Stimulated activated CD4-positive, alpha-beta T cell treated with anti-CD3 and anti-CD28 coated beads, Interleukin-1b, Interleukin-23, amount 100 ng/mL, for 24 hours (primary cell): ENCODE measurements at places on chromosomes 16 and 17.

GRCh38 chr17:75398279-75398678 is 7.2 kb downstream of the GRB2 start:
- no peak for DNase-seq

GRCh38 chr17:30323895-30324319 is 9.9 kb downstream of the TMIGD1 start:
- DNase-seq, result no peak

- no peak for DNase-seq
Observed at GRCh38 chr16:23214796-23215195, 32.3 kb downstream of the SCNN1G start.

GRCh38 chr17:17361867-17362539 is 58.8 kb downstream of the NT5M start:
- DNase-seq, result no peak

- no peak for DNase-seq
Observed at GRCh38 chr17:74840989-74841666, 18.6 kb downstream of the GRIN2C start.

DNA sequence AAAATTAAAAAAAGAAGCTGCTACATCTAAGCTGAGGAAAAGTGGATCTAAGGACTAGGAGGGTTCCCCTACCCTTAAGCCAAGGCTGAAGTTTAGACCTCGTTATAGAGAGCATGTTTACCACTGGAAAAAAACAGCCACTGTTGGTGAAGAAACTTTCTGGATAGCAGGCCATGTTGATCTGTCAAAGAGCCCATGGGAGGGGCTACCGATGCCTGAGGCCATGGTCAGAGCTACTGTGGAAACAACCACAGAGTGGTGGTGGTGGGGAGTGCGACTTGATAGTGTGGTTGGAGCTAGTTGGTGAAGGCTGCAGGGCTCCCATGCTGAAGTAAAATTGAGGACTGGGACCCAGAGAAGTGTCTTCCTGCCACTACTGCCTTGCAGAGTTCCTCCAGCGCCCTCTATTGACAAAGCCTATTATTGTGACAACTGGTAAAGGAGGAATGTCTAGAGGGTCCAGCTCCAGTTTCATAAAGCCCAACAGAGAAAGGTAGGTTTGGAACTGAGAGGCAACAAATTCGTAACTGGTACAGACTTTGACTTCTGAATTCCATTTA is 12.7 kb upstream of the FAM20A start:
- DNase-seq, result no peak

GRCh38 chr16:66441586-66442375 is 14.7 kb downstream of the BEAN1 start:
- DNase-seq, result no peak

DNA sequence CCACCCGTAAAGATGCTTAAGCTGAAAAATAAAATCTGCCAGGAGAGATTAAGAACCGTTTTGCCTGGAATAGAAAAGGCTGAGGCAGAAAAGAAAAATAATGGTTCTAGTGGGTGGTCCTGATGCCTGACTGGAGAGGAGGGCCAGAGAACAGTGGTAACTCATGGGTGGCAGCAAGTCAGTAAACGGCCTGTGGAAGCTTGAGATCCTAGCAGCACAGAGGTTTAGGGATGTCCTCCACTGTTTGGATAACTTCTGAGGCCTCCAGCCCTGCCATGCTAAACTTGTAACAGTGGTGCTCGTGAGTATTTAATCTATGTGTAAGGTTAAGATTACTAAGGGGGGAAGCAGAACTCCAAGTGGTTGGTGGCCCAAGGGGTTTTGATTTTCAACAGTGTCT is 21.2 kb upstream of the PHAF1 start:
- no peak for DNase-seq

DNA sequence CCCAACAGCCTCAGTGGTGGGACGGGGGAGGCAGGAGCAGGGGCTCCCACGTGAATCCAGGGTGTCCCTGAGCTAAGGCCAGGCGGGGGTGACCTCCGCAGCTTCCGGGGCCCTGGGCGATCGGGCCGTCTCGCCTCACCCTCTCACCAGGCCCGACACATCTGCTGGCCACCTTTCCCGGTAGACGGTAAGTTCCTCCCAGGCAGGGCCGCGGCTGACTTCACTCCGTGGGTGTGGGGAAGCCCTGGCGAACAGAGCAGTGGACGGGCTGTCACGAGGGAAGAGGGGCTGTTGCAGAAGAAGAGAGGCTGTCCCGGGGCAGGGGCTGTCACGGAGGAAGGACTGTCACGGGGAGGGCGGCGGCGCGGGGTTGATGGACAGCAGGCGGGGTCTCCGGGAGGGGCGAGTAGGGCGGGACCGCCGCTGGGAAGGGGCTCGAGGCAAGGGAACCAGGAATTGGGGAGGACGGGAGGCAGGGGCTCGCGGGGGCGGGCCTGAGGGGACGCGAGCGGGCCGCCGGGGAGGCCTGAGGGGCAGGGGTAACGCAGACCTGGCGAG is 498 bp downstream of the PKMYT1 start:
- DNase-seq, result no peak

DNA sequence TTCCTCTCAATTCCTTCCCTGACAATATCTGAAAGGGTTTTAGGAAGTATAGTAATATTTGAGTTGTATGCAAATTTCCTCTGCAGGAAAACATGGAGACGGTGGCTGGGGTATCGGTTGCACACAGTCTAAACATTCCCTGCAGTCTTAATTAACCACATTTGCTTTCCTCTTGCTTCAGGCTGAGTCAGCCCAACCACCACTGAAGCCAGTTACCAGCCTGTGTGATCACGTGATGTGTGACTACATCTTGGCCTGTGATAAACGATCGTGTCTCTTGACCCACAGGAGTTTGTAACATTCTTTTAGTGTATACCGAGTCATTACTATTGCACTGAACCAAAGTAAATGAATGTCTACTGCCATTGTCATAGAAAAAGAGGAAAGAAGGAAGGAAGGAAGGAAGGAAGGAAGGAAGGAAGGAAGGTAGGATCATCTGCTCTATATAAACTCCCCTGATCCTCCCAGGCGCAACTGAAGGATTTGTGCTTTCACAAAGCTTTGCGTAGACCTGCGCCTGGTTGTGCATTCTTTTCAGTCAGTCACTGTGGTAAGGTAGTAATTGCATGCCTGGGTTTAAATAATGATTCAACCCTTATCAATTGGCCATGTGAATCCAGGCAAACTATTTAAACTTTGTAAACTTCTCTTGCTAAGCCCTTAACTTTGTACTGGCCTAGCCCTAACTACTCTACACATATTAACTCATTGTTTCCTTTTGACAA is 280.6 kb upstream of the SALL1 start:
- DNase-seq, result no peak

DNA sequence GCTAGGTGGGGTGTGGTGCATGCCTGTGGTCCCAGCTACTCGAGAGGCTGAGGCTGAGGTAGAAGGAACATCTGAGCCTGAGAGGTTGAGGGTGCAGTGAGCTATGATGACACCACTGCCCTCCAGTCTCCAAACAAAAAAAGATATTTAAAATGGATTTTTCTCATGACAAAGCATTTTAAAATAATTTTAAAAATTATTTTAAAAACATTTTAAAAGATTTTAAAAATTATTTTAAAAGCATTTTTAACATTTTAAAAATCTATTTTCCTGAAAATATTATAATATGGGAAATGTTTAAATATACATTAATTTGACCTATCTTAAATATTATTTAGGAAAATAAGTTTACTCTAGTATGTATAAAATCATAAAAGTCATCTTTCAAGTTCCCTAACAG is 26.8 kb downstream of the MED13 start:
- DNase-seq, result no peak

GRCh38 chr16:57870753-57871454 is 68.6 kb upstream of the KIFC3 start:
- DNase-seq, result no peak

DNA sequence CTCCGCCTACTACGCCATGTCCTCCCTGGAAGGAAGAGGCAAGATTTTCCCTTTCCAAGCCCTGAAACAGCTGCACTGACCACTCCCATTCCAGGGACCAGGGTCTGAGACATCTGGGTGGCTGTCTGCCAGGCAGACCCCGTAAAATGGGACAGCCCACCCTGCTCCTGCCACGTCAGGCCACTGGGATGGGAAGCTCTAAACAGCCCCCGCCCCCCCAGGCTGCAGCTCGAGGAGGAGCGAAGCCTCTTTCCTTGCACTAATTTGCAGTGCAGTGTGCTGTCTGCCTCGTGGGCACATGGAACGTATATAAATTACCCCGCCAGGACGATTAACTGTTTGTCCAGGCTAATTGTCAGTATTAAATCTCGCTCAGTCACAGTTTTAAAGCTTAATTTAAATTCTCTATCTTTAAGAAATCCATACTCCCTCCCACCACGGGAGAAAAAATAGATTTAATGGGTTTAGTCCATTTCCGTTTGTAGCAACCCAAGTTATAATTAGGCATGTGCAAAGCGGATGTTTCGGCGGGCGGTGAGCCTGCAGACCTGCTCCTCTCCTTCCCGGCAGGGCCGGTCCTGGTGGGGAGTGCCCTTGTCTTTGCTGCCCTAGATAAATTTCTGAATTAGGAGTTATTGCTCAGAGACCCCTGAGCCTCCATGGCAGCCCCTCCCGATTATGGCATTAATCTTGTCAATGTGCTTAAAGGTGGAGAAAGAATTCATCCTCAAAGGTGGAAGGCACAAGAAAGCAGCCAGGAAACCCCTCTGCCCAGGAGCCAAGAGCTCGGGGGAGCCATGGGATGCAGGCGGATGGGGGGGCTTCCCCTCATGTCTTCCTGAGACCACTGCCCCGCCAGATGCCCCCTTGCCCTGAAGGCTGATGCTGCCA is 268.0 kb upstream of the TNRC6C start:
- DNase-seq, result no peak

GRCh38 chr17:2214929-2215615 is 88.5 kb downstream of the SMG6 start:
- no peak for DNase-seq

- no peak for DNase-seq
Observed at GRCh38 chr17:43405861-43406260, 7.1 kb downstream of the ARL4D start.

DNA sequence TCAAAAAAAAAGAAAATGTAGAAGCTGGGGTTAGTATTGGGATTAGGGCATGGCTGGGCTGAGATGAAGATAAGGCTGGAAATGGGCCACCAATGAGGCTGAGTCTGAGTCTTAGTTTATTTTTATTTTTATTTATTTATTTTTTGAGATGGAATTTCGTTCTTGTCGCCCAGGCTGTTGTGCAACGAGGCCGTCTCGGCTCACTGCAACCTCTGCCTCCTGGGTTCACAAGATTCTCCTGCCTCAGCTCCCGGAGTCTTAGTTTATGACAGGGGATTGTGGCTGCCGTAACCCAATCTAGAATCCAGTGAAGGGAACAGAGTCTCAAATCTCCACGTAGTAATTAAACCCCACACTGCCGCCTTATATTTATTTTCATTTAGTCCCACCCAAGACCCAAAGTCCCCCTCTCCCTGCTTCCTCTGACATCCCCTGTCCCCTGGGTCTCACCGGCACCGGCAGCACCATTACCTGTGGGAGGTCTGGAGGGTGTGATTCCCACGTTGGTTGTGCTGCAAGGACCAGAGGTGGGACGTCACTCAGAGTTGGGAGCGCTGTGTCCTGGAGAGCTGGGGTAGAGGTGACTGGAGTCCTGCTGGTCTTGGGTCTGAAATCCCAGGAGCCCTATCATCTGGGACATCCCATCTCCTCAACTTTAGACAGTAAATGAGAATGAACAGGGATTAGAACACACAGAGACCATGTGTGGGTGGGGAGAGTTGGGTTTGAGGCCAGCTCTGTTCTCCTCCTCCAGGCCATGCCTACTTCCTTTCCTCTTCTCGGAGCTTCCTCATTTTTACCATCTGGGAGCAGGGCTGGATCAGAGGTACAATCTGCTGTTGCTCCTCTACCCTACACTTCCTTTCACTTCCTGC is at the start of gene CLEC10A:
Gene CLEC10A, minus strand, starts transcription at position 671 of the 875 bp plus-strand sequence. CDS start 1,439 bp downstream, outside the sequence.
- DNase-seq, result no peak

DNA sequence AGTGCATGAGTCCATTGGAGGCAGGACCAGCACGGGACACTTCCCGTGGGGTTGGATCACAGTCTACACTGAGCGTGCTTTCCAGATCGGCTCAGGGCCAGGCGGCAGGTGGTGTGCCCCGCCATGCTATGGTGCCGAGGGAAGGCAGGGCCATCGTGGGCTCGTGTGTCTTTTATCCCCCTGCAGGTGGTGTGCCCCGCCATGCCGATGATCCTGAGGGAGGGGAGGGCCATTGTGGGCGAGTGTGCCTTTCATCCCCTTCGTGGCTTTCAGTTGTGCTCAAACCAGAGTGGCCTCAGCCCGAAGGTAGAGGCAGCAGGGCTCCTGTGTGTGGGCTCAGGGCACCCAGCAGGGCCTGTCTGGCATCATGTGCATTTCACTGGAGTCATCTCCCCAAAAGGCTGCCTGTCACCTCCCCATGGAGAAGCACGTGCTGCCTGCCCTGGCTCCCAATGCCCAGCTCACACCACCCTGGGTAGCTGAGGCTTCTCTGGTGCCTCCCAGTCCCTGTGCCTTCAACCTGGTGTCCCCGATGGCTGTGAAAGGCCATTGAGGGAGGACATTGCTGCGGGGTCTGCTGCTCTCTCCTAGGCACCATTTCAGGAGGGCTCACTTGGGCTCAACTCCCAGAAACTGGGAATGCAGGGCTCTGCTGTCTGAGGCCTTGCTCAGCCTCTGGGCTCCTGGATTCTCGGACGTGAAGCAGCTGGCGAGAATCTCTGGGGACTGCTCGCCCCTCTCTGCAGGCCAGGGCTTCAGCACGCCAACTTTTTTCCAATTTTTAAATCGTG is 207.6 kb downstream of the NPIPB11 start:
- no peak for DNase-seq

DNA sequence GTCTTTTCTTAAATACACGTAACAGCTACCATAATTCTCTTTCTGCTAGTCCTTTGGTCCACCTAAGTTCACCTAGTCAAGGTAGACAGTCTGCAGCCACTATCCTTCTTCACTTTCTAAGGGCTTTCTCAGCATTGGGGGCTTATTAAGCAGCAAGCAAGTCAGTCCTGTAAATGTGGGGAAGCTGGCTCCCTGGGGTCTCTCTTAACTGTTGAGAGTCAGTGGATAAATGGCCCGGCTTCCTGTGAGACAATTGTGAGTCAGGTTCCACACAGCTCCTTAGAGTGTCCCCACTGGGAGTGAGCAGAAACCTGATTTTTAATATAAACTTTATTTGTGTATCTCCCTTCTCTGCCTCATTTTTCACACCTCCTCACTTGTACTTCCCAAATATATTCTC is 132.1 kb downstream of the CDH13 start:
- no peak for DNase-seq

GRCh38 chr17:28528327-28529012 is 22.3 kb downstream of the FOXN1 start:
- no peak for DNase-seq

- no peak for DNase-seq
Observed at GRCh38 chr16:5790512-5790911, 692.9 kb upstream of the EEF2KMT start.

- DNase-seq, result no peak
Observed at GRCh38 chr17:78449983-78450595, 71.6 kb downstream of the PGS1 start.

- no peak for DNase-seq
Observed at GRCh38 chr16:66913081-66913480, 5.6 kb downstream of the CDH16 start.
